Forelimb muscle (tissue), 1 donor: ENCODE measurements at places on chromosomes 12 and 14. TPM values are rescaled to one million over a fixed set of nuclear protein-coding genes. Genes with fewer than 3 reads are reported as not detected.

RAB5B gene
- 129 TPM for polyA plus RNA-seq

OR6S1 gene
- polyA plus RNA-seq, result not detected

PPFIA2 gene
- 1.8 TPM for polyA plus RNA-seq

FAM222A gene
- polyA plus RNA-seq, result 9.8 TPM

AKAP3 gene
- 0.13 TPM for polyA plus RNA-seq

A2M gene
- 231 TPM for polyA plus RNA-seq

RNASE1 gene
- 162 TPM for polyA plus RNA-seq

PIWIL1 gene
- 0.08 TPM for polyA plus RNA-seq

KLHL33 gene
- polyA plus RNA-seq, result 1.1 TPM

OAS1 gene
- polyA plus RNA-seq, result 1.8 TPM

CLEC1A gene
- 2.9 TPM for polyA plus RNA-seq

KIF26A gene
- polyA plus RNA-seq, result 7.2 TPM

DNA sequence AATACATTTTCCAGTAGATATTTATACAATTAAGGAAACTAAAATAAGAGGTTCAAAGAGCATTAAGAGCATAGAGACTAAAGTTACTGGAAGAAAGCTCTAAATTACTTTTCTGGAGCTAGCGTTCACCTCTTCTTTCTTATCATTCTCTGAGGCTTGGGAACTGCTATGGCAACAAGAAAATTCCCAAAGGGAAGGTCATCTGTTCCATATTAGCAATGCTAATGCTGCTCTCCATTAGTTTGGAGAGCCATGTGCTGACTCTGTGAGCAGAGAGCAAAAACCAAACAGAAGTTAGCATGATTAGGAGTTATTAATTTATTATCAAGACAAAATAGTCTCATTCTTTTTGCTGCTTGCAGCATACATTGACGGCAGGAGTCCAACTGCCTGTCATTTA lies 143.1 kb upstream of the SLC16A7 start:
- DNase-seq, result peak; percentile 16

DNA sequence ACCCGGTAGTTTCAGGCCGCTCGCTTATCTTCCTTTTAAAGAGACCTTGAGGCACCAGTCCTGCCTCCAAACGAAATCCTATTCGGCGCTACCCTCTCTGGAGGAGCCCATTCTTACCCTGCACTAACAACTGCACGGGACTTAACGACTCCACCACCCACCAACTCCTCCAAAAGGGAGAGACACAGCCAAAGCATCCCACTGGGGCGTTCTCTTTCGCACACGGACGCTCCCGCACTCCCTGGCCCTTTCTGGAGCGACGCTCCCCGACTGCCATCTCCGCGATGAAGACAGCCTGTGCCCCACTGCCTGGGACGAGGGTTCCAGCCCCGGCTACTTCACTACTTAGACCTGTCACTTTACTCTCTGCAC lies 650 bp downstream of the GALC start:
- no peak for DNase-seq

- no peak for DNase-seq
Measured at GRCh38 chr14:68177728-68178127, 358.1 kb downstream of the RAD51B start.

GRCh38 chr12:25121916-25122315 lies 73.0 kb downstream of the DNAI7 start:
- no peak for DNase-seq

- no peak for DNase-seq
Measured at GRCh38 chr12:108207791-108208730, 79.0 kb downstream of the WSCD2 start.

DNA sequence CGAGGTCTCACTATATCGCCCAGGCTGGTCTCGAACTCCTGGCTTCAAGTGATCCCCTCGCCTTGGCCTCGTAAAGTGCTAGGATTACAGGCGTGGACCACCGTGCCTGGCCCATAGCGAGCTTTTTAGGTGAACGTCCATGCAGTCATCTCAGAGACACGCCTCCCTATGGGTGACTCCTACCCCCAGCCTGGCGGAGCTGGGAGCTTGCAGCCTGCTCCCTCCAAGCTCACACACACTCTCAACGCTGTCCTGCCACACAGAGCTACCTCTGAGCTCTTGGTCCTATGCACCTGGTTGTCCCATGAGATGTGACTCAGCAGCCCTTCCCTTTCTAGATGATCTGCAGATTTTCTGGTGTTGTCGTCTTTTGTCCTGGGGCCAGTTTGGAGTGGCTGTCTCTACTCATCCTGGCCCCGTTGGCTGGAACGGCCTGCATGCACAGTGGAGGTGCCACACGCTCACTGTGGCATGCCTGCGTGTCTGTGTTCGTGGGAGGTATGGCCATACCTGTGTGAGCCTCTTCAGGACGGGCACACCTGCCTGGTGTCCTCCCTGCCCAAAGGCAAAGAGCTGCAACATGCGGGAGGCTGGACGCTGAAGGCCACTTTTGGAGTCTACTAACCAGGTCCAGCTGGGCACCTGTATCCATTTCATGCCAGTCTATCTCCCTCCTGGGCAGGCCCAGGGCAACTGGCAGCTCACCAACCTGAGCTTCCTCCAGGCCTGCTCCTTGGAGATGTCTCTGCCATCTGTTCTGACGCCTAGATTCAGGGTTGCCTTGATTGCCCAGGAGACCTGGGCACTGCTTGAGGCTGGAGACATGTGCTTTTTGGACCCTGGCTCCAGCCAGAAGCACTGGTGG lies 18.1 kb downstream of the CABP1 start:
- no peak for DNase-seq

DNA sequence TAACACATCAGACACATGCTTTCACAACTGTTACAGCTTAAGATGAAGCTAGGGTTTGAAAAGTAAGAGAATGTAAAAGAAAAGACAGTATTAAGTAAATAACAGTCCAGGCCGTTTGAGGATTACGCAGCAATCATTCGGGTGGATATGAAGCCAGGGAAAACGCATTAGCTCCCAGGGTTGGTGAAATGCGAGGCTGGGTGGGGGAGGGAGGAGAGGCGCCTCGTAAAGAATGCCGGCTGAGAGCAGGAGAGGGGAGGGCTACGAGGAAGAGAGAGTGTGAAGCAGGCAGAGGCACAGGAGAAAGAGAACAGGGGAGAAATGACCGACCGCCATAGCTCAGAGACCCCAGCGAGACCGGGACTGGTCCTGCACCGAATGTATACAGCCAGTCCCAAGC lies 73.0 kb downstream of the IQSEC3 start:
- DNase-seq, result no peak

GRCh38 chr12:116547955-116548501 lies 11.2 kb upstream of the MAP1LC3B2 start:
- DNase-seq, result no peak

- DNase-seq, result no peak
Measured at GRCh38 chr12:68042212-68042699, 53.0 kb downstream of the IFNG-AS1 start.

GRCh38 chr12:104385510-104385909 lies 71.2 kb upstream of the CHST11 start:
- no peak for DNase-seq

DNA sequence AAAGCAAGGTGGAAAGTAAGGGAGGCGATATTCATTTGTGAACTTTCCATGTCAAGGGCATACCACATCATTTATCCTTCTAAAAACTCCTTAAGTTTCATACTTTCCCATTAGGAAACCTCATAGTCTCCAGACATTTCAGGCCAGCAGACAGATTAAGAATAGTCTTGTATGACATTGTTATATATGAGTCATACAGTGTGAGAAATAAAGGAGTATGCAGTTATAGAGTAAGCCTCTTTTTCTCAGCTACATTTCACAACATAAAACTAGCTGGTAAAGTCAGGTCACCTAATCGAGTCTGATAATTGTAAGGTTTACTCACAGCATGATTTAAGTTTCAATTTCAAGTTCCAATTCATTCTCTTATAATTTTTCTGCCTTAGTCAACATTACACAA lies 164.3 kb downstream of the GRIP1 start:
- no peak for DNase-seq

DNA sequence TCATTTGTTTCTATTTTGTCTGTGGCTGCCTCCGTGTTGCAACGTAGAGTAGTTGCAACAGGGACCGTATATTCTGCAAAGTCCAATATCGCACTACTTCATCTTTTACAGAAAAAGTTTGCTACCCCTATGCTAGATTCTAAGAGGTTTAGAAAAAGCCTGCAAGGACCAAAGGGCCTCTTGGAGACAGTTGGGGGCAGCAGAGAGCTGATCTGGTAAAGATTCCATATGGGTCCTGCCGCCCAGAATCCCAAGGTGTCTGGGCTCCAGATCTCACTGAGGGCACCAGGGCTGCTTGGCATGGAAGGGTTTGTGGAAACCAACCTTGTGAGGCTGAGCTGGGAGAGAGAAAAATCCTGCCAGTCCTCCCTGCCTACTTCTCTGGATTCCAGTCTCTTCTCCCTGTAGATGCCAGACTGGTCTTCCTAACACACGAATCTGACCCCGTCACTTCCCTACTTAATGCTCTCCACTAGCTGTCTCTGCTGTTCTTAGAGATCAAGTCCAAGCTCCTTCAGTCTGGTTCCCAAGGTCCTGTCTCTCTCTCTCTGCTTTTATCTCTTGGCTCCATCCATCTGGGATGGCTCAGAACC lies 74.6 kb downstream of the GLRX5 start:
- no peak for DNase-seq

- no peak for DNase-seq
Measured at GRCh38 chr12:45697371-45697770, 32.1 kb upstream of the ARID2 start.

- no peak for DNase-seq
Measured at GRCh38 chr12:26120561-26121274, 4.1 kb downstream of the BHLHE41 start.

DNA sequence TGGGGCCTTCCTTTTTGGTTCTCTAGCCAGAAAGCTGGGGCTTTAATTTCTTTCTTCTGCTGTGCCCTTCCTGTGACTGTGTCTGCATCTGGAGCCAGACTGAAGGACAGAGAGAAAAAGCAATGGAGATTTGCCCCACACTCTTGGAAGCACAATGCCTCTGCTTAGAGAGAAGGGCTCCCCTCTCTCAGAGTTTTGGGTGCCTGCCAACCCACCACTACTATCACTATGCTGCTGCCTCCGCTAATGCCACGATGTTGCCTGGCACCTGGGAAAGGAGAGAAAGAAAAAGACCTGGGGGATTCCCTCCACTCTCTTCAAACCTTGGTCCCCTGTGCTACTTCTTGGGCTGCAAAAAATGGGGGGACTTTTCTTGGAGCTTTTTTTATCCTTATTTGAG lies 52.6 kb downstream of the TMEM260 start:
- DNase-seq, result no peak

DNA sequence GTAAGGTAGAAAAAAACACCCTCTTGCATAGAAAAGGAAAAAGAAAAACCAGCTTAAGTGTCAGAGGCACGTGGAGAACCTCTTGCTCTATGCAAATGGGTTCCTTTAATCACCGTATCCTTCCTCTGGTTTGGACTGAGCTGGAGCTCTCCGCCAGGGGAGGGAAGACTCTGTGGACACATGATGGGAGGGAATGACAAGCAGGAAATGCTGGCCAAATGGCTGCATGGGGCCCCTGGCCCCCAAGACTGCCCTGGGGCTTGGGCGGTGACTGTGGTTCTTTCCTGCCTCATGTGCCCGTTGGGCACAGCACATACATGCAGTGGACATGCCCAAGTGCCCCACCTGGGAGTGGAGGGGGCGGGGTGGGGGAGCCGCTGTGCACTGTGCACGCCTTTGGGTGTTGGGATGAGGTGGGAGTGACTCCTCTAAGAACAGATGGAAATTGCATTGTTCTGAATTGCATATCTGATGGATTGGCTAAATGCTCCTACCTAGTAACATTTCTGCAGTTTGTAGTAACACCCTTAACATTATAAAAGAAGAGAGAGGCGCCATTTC lies 166.4 kb upstream of the AVPR1A start:
- DNase-seq, result no peak

DNA sequence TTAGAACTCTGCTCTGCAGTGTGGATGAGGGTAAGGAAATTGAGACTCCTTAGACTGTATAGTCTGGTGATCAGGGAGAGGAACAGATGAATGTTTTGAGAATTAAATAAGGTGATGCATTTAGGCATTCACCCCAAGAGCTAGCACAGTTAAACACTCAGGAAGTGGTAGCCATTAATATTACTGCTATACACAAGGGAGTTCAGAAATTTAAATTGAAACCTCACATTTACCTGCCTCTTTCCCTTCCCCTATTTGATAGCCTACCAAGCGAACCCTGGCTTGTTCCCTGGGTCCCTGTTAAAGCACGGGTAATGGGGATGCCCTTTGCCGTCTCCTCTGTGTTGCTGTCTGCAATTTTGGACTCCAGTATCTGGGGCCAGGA lies 18.2 kb downstream of the WNT5B start:
- no peak for DNase-seq

GRCh38 chr14:85288041-85288440 lies 241.9 kb upstream of the FLRT2 start:
- DNase-seq, result no peak

DNA sequence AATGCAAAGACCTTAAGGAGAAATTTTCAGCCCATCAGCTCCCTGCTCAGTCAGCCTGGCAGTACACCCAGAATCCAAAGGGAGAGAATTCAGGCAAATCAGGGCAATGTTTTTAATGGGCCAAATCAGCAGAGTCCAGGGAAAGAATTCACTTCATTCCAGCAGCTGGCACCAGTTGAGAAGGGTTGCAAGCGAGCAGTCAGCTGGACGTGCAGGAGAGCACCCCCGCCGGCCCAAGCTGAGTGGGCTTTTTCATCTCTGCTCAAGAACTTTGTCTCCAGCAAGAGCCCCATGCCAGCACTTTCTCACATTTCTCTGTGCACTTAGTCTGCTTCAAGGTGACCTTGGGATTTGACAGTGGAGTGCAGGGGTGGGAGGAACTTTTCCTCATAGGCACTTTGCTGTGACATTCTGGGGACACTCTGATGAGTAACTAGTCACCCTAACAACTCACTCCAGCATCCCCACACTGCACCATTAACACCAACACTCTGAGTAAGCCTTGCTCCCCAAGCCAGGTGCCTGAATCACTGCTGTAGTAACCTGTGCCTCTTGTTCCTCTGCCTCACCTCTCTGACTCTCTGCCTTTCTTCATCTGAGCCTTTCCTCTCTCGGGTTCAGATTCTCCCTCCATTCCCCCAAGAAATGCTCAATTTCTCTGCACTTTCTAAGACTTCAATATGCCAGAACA lies 2.2 kb downstream of the ENDOU start:
- no peak for DNase-seq

- DNase-seq, result peak; percentile 40
Measured at GRCh38 chr12:83015390-83016217, 328.9 kb downstream of the TMTC2 start.

- no peak for DNase-seq
Measured at GRCh38 chr12:96070670-96071279, 35.4 kb upstream of the LTA4H start.
